Heart left ventricle (tissue), 16 donors: ENCODE measurements at places on chromosomes 11 and 22. TPM values are rescaled to one million over a fixed set of nuclear protein-coding genes. Genes with fewer than 3 reads are reported as not detected.

The SAA4 gene
- not detected for total RNA-seq

GRCh38 chr22:46107753-46108563 is 42.4 kb upstream of the PPARA start:
- no peak for DNase-seq

DNA sequence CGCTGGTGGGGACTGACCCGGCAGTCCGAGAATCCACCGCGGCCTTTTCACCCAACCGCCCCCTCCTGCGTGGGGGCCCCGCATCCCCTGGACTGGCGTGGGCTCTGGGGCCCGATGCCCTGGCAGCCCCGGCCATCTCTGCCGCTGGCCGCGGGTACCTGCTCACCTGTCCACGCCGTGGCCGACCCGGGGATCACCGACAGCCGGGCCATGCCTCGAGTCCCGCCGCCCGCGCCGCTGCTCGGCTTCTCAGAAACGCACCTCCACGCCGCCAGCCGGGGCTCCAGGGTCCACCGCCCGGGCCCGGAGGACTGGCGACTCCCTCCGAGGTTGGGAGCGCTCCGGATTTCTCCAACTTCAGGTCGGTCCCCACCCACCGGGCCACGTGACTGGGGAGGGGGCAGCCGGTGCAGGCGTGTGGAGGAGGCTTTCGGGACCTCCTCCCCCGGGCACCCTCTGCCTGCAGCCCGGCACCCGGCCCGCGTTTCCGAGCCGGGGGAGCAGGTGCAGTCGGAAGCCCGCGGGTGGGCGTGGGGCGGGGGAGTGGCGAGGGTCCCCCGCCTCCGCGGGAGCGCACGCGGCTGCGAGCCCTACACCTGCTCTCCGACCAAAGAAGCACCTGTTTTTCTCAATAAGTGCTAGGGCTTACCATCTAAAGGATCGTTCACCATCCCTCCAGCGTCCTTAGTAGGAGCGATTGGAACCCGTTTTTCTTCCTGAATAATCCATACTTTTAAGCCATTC is 554 bp upstream of the NRIP3 start:
- DNase-seq, result peak; percentile 70

DNA sequence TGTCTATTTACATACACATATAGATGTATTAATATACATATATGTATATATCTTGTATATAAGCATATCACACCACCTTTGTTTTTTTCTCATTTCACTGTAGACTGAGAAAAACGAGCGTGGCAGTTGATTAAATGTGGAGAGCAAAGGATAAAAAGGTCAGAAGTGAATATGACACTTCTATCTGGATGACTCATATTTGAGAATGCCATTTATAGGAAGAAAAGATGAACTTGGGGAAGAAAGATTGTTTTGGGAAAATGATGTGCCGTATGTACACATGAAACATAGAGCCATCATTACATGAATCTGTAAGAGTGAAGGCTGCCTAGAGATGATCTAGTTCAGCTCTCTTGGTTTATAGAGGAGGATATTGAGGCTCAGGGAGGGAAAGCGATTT is 28.7 kb downstream of the AMOTL1 start:
- no peak for DNase-seq

The RTN4RL2 gene
- total RNA-seq, result 0.58 TPM
